ENCODE measurements at places on chromosomes 5 and 9. TPM values are rescaled to one million over a fixed set of nuclear protein-coding genes. Genes with fewer than 3 reads are reported as not detected.

Gene TLE1
- 42.8 TPM for polyA plus RNA-seq

- DNase-seq = peak; percentile 55
Observed at GRCh38 chr5:120152472-120152871, 311.6 kb upstream of the PRR16 start.

Gene RHOBTB3
- polyA plus RNA-seq = 360 TPM

- no peak for DNase-seq
Observed at GRCh38 chr9:14961372-14962068, 51.3 kb upstream of the FREM1 start.

Gene BARHL1
- not detected for polyA plus RNA-seq

DNA sequence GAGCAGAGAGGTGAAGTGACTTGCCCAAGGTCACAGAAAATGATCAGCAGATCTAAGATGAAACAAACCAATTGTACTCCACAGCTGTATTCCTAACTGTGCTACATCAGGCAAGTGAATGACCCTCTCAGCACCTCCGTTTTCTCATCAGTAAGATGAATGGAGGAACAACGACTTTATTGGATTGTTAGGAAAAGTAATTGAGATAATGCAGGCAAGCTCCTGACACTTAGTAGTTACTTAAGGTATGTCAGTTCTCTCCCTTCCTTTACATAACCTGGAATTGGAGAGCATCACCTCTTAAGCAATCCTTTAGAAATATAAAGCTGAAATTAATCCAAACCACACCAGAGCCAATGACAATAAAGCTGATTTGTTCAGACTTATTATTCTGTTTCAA lies 451.2 kb upstream of the CD180 start:
- DNase-seq = no peak

Gene KIF4B
- polyA plus RNA-seq = not detected

DNA sequence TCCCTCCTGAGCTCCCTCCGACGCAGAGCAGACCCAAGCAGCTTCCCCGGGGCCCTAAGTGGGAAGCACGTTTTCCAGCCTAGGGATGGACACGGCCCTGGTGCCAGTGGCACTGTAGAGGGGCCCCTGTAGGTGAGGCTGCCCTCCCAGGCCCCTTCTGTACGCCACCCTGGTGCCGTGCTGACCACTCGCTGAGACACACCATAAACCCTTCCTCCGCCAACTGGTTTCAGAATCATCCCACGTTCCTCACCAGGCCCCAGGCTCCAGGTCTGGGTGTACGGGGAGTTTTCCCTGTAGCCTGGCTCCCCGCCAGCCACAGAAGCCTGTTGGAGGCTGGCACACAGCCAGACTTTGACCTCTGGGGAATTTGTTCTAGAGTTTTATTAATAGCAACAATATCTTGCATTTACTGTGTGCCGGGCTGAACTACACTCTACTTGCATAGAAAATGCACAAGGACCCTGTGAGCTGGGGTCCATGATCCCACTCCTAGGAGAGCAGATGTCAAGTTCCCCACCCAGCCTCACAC lies 18.2 kb upstream of the WDR38 start:
- DNase-seq = peak; percentile 52

DNA sequence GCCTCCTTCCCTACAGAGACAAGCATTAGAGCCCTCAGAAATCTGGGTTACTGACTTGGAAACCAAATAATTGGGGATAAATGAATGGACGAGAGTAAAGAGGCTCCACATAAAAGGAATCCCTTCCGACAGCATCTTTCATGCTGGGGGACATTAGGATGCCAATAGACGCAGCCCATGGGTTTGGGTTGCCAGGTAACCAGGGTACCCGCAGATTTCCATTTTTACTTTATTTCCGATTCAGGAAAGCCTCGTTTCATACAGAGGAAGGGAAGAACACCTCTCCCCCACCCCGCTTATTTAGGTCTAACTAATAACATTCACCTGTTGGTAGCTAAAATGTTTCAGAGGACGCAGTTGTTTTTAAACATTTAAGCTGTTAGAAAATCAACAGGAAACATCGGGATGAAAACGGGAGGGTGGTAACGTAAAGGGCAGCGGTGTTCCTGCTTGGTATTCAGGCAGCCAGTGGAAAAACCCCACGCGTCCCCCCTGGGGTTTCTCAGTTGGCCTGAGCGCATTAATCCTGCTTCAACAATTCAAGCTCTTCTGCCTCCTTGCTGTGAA lies 179.5 kb downstream of the YTHDC2 start:
- no peak for DNase-seq

Data from AG04450 (cell line).